Stimulated activated CD8-positive, alpha-beta memory T cell treated with anti-CD3 and anti-CD28 coated beads, Interleukin-12 subunit alpha, Interleukin-12 subunit beta, amount 100 ng/mL, for 1 hour (primary cell): ENCODE measurements at places on chromosomes 2 and 18.

GRCh38 chr2:221844212-221845020 lies 272.3 kb upstream of the EPHA4 start:
- no peak for DNase-seq

DNA sequence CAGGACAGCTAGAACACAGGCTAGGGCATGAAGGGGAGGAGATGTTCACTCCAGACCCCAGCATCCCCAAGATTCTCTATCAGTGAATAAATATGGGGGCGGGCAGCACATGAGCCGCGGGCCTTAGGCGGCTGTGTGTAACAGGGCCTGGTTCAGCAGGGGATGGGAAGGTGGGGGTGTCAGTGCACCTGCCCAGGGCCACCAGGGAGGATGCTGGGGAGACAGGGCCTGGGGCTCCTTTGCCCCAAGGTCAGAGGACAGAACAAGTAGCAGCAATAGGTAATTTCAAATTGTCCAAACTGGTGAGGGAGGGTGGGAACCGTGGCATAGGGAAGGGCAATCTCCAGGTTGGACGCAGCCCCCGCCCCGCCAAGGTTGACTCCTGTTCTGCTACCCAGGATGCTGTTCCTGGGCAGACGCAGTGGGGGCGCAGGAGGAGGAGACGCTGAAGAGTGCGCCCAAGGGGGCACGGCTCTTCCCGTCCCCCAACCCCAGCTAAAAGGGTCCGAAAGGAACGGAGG lies 16.2 kb downstream of the CYP26B1 start:
- no peak for DNase-seq

GRCh38 chr2:122805346-122805745 lies 1049.9 kb downstream of the TSN start:
- no peak for DNase-seq

- no peak for DNase-seq
Measured at GRCh38 chr2:71238089-71238488, 11.2 kb upstream of the PAIP2B start.

GRCh38 chr2:199228887-199229819 lies 228.6 kb downstream of the SATB2 start:
- DNase-seq: no peak

DNA sequence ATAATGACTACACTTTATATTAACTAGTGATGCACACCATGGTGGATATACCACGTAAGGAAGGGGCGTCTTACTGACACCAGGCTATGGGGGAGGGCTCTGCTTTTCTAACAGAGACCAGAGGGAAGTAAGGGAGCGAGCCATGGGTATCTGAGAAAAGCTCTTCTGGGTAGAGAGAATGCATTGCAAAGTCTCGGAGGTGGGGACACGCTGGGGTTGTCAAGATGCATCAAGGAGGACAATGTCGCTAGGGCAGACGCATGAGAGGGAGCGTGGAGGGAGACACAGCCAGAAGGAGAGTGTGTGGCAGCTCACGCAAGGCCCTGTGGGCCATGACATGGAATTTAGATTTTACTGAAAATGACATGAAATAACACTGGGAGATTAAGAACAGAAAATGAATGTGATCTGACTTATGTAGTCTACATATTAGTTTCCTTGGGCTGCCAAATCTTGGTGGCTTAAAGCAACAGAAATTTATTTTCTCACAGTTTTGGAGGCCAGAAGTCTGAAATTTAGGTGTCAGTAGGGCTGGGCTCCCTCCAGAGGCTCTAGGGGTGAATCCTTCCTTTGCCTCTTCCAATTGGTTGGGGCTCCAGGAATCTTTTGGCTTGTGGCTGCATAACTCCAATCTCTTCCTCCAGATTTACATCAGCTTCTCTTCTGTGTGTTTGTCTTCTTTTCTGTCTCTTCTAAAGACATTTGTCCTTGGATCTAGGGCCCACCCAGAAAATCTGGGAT lies 352.2 kb downstream of the CYRIA start:
- no peak for DNase-seq

DNA sequence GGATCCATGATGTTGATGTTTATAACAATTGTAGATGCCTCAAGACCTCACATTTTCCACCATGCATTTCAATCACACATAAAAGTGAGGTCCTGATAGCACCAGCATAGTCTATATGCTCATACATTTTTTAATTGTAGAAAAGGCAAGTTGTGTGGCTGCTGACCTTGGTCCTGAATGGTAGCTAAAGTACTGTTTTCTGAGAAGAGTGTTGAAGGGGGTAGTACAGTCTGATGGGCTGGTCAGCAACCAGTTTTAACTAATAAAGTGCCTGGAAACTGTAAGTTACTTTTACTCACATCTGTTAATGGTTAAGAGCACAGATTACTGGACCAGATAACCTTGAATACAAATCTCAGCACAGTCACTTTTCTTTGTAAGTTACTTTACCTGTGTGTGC lies 15.9 kb downstream of the ZNF638 start:
- DNase-seq: no peak

DNA sequence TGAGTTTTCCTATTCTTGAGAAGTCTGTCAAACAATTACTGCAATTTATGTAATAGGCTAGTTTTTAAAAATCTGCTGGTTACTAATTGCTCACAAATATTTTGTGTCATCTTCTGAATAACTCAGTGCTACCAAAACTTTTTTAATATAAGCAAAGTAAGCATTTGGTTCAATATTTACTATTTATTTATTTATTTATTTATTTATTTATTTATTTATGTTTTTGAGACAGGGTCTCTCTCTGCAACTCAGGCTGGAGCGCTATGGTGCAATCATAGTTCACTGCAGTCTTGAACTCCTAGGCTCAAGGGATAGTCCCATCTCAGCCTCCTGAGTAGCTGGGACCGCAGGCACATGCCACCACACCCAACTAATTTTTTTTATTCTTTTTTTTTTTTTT lies 60.4 kb upstream of the CDH20 start:
- DNase-seq: no peak

DNA sequence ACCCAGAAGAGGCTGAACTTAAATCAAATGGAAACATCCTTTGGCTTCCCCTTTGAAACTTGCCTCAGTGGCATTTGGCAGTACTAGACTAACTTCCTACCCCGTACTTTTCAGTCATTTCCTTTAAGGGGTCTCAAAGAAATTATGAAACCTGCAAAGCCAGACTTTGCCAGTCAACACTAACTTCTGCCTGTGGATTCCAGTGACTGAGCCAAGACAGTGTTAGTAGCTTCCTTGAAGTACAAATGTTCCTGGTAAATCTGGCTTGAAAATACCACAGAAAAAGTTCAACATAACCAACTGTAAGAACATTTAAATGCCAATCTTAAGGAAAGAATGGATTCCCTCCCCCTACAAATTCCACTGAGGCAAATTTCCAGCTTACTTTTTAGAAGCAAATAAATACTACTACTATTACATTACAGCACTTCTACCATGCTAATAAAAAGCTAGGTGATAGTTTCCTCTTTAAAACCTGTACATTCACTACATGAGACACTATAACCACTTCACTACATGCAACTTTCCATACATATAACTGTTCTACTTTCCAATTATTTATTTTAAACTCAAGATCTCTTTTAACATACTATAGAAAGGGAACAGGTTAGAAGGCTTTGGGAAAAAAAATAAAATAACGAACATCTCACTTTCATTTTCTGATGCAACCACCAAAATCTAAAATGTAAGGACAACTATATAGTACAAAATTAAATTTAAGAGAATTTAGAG lies 2.4 kb downstream of the PELI1 start:
- DNase-seq: no peak

GRCh38 chr2:164644036-164644700 lies 22.9 kb upstream of the GRB14 start:
- DNase-seq: no peak

DNA sequence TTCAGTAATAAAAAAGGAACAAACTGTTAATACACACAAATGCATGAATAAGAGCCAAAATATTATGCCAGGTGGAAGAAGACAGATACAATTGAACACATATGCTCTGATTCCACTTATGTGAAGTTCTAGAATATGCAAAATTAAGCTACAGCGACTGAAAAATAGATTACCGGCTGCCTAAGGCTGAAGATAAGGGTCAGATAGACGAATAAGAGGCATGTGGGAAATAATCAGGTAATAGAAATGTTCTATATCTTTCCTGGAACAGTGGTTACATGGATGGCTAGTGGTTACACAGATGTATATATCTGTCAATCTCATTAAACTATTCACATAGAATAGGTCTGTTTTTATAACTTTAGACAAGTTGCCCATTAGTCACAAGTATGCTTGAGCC lies 51.9 kb upstream of the REG3G start:
- no peak for DNase-seq

- no peak for DNase-seq
Measured at GRCh38 chr2:81389203-81389602, 1084.7 kb upstream of the LRRTM1 start.

DNA sequence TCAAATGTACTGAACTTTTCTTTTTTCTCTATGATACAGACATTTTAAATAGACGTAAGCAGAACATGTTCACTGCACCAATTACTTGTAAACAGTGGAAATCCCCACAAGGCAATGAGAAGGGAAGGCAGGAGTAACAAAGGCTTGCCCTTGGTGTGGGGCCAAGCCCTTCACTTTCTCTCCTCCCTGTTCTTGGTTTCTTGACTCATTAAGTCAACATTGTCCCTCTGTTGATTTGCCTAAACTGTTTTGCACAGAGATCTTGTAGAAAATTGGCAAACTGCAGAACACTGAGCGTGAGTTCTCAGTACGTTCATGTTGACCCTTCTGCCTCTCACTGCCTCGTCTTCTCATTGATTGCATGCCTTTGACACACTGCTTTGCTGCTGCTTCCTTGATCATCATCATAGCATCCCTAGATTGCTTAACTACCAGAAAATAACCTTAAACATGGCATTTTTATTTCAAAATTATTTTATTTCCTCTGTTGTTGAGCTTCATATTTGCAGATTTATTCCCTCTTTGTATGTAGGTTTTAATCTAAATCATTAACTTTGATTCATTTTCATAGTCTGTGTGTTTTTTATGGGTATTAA lies 257.7 kb downstream of the PTGR3 start:
- DNase-seq: no peak

- no peak for DNase-seq
Measured at GRCh38 chr2:73832930-73833329, 4.2 kb downstream of the STAMBP start.

- DNase-seq: no peak
Measured at GRCh38 chr2:231397011-231397927, 1.8 kb downstream of the B3GNT7 start.

DNA sequence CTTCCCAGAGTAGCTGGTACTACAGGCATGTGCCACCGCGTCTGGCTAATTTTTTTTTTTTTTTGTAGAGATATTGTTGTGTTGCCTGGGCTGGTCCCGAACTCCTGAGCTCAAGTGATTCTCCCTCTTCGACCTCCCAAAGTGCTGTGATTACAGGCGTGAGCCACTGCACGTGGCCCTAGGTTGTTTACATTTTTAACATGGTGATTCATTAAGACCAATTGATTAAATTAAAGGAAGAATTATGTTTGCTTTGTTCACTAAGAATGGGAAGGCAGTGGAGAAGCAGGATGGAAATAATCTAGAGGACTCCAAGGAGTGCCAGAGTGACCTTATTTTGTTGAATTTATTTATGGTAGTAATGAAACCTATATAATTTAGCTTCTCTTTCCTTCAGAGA lies 7.5 kb downstream of the LCLAT1 start:
- DNase-seq: no peak

GRCh38 chr2:216683846-216684245 lies 11.5 kb downstream of the IGFBP5 start:
- DNase-seq: no peak

GRCh38 chr18:76685860-76686259 lies 136.5 kb upstream of the ZNF236 start:
- no peak for DNase-seq

- no peak for DNase-seq
Measured at GRCh38 chr2:47303341-47304148, 99.4 kb upstream of the MSH2 start.

DNA sequence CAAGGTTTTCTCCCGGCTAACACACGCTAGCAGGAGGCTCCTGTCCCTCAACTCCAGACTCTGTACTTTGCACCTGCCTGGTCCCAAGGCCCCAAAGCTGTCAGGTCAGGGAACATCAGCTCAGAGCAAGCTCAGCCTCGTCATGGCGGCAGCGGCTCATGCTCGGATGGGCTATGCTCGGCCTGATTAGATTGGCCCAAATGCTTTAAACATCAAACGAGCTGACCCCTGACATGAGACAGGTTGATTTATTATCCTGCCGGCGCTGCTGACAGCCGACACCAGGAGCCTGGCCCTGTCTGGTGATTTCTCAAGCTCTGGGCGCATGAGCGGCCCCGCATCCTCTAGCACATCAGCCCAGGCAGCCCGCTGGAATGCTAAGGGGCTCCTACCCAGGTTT lies 436.4 kb downstream of the EIPR1 start:
- no peak for DNase-seq

GRCh38 chr2:53631313-53632125 lies 136.1 kb upstream of the CHAC2 start:
- DNase-seq: no peak

- no peak for DNase-seq
Measured at GRCh38 chr18:9335697-9336045, 1.1 kb downstream of the TWSG1 start.

GRCh38 chr18:60024345-60024744 lies 124.5 kb downstream of the PMAIP1 start:
- no peak for DNase-seq

DNA sequence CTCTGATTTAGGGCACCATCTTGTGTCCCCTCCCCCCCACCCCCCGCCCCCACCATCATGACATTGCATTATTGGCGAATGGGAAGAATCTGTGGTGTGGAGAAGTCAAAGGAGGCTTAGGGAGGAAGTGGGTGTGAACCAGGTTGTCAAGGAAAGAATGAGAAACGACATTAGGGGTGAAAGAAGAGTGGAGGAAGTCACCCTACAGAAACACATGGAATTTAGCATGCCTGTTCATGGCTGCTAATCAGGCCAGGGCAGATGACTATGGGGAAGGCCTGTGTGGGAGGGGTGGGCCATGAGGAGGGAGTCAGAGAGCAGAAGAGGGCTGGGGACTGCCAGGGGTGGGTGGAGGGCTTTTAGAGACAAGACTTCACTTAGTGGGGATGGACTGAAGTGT lies 81.6 kb downstream of the AOX1 start:
- no peak for DNase-seq

- DNase-seq: no peak
Measured at GRCh38 chr2:127044165-127044718, 62.7 kb downstream of the BIN1 start.
